Activated CD8-positive, alpha-beta memory T cell treated with anti-CD3 and anti-CD28 coated beads for 1 hour (primary cell): ENCODE measurements at places on chromosomes 4 and X.

- DNase-seq = no peak
Measured at GRCh38 chr4:26110493-26110892, 196.5 kb downstream of the SMIM20 start.

DNA sequence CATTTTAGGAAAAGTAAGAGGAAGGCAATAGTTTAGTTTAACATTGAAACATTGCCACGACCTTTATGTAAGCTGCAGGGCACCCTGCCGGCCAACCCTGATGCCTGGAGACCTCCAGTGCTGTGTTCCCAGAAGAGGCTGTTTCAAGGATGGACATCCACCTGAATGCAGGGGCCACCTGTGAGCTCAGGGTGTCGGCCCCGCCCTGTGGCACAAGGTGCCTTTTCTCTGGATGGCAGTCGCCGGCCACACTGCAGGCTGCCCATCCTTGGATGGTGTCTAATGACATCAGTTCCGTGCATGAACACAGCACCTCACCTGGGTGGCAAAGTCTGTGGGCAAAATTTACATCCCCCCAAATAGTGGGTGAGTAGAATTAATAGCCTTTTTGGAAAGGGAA is 180.0 kb downstream of the AFAP1 start:
- DNase-seq = no peak

DNA sequence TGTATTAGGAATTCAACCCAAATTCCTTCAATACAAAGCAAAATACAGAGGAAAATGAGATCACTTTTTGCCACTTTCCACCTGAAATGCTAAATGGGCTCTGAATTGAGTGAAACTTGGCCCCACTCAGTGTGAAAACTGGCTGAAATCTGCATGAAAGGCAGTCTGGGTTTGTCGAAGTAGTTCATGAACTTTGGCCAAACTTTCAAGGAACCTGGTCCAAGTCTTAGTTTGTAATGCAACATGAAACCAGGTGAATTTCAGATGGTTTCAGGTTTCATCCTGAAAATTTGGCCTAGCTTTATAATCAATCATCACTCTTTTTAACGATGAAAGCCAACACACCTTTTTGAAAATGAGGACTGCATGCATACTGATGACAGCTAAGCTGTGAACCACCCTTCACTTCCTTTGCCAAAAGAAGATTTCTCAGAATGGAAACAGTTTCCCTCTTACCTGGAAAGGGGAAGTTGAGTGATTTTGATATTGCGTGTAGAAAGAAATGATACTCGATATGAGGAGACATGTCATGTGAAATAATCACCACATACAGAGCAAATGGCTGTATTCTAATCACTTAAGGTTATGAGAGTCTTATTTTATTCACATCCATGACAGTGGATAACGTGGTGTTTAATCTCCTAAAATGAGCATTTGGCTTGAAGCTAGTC is 209.9 kb upstream of the ETNPPL start:
- DNase-seq = no peak

DNA sequence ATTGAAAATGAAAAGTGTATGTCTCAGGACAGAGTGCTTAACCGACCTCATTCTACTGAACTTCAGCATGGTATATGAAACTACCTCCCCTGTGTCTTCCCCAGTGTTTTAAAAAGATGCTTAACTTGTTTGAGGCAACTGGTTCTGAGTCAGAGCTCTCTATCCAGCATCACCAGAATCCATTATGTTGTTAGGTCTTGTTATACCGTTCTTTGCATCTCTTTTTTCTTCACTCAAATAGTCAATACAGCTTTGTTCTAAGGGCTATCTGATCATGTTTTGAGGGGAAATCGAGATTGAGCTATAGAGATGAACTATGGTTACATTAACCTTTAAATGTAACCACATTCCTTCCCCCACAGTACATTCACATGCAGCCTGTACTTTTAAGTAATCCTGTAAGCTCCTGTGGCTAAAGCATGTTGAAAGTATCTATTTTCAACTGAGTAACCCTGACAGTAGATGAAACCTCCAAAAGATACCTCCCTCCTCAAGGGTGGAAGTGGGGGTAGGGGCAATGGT is 514.4 kb downstream of the RPA4 start:
- DNase-seq = no peak

GRCh38 chrX:50941638-50942037 is 31.1 kb downstream of the BMP15 start:
- no peak for DNase-seq

GRCh38 chr4:83075311-83076095 is 39.0 kb downstream of the PLAC8 start:
- DNase-seq = no peak

DNA sequence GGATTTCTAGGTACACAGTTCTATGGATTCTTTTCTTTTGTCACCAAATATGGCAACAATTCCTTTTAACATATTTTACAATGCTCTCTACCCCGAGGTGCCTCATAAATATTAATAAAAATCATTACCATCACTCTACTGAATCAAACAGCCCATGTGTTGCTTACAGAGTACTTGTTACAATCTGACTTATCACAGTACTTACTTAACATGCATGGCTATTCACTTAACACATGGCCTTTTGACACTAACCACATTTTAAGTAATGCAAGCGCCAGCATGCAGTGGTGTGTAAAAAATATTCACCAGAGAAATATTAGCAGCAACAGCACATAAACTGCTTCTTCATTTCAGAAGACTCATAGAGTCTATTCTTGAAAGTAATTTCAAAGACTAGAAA is 64.9 kb downstream of the BMP3 start:
- no peak for DNase-seq
